ENCODE measurements at places on chromosomes 5 and 9.

DNA sequence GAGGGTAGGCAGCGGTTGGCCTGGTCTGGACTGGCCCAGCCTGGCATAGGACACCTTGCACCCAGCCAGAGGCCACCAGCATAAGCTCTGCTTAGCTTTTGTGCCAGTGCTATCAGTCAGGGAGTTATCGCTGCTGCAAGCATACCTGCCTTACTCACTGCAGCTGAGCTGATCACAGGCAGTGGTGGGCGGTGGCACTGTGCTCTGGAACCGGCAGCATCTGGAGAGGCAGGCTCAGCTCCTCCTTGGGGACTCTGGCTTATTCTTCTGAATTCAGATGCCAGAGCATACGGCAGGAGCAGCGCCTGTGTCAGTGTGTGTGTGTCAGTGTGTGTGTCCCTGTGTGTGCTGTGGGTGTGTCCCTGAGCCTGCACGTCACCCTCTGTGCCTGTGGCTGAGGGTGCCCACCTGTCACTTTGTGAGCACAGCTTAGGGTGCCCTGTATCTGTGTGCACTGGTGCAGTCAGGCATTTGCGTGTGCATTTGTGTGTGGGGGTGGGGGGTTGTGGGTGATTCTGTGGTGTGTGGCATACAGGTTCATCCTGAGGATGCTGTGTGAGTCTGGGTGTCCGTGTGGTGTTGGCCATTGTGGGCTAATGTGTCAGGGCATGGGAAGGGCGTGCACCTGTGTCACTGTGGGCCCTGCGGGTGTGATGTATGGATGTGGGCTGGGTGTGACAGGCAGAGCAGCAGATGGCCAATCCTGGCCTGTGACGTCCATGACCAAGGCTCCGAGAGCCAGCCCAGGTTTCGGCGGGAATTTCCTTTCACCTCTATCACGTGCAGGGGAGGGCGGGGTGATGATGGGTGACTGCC lies 23.5 kb downstream of the LMX1B start:
- DNase-seq = no peak

DNA sequence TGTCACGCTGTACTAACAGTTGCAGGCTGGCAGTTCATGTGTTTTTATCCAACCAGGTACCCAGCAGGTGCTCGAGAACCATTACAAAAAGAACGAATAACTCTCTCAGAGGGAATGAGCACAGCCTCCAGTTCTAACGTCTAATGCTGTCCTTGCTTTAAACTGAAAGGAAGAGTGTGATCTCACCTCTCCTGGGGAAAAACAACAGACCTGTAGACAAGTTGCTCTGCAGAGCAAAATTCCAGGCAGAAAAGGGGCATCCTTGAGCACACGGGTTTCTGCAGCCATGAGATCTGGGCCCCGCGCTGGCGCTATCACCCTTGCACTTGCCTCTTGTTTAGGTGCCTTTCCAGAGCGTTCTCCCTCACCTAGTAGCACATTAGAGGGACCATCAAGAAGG lies 92.5 kb upstream of the DNAH5 start:
- DNase-seq = no peak

DNA sequence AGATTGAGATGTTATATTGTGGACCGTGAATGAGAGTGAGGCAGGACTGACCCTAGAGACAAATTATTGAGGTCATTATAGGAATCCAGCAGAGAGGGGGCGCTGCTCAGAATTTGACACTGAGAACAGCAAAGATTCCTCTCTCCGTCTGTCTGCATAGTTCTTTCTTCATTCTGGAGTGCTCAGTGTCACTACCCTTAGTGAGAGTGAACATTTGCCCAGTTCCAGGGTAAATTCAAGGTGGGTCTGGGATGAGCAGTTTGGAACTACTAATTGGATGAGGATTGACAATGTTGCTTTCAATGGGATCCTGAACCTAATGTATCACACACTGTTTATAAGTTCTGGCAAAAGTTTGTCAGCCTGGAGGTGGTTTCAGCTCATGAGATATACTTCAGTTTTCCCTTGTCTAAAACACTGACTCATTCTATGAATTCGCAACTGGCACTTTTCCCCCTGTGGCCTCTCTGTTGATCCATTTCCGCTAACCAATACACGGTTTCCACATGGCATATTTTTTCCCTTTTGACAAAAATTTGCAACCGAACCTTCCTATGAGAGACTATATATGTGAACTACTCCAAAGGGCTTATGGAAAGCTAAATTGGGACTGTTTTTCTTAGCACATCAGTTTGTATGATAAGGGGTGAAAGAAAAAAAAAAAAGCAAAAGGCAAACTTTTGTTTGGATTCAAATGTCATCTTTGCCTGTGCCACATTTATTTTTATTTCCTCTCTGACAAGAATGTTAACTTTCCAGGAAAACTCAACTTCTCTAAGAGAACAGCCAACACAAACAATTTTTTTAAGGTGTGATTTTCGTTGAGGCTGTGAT lies 1240.7 kb upstream of the WWC1 start:
- DNase-seq = no peak

DNA sequence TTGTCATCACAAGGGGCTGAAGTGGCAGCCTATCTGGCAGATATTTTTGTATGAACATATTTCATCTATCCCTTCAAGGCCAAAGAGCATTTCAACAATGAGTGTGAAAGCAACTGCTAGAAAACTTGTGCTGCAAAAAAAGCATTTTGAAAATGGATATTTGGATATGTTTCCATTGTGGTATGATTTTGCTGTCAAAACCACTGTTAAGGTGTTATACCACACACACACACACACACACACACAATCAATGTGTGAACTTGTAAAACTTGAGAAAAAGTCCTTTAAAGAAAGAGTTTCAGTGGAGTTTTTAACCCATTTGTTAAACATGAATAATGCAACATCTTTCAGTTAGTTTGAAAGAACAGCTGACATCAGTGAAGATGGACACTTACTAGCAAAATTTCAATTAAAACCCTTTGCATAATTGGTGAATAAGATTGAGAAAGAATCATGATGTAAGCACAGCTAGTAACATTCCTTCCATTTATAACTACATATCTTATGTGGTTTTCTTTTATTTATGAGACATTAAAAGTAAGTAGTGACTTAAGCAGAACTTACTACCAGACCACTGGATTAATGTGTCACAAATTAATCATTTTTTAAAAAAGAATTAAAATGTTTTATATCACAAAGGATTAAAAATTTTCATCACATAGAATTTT lies 182.6 kb upstream of the GNA14 start:
- DNase-seq = no peak

DNA sequence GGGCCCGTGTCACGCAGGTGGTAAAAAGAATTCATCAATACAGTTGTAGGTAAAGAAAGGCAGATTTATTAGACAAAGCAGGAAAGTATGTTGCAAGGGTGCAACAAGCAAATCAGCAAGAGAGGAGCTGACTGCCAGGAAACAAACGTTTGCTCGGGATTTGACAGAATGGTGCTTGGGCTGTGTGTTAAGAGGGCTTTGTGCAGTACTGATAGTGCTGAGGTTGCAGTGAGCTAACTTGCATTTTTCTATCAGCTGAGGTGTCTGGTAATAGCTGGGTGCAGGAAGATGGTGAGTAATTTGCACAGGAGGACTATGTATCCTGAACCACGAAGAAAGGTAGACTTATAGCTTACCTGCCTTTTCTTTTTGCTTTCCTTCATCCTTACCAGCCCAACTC lies 3.9 kb upstream of the RARS1 start:
- DNase-seq = no peak

- no peak for DNase-seq
These were observed 22.0 kb downstream of the ANKHD1 start for GRCh38 chr5:140423609-140424008.

DNA sequence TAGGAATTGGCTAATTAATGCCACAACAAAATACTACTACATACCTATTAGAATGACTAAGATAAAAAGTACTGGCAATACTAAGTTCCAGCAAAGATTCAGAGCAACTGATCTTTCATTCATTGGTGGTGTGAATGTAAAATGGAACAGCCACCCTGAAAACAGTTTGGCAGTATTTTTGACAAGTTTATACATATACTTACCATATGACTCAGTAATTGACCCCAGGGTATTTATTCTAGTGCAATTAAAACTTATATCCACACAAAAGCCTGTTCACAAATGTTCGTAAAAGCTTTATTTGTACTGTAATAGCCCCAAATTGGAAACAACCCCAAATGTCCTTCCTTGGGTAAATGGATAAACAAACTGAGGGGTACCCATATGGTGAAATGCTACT lies 270.8 kb upstream of the ACTBL2 start:
- DNase-seq = no peak

GRCh38 chr5:3599226-3600105 lies 3.8 kb downstream of the IRX1 start:
- no peak for DNase-seq

DNA sequence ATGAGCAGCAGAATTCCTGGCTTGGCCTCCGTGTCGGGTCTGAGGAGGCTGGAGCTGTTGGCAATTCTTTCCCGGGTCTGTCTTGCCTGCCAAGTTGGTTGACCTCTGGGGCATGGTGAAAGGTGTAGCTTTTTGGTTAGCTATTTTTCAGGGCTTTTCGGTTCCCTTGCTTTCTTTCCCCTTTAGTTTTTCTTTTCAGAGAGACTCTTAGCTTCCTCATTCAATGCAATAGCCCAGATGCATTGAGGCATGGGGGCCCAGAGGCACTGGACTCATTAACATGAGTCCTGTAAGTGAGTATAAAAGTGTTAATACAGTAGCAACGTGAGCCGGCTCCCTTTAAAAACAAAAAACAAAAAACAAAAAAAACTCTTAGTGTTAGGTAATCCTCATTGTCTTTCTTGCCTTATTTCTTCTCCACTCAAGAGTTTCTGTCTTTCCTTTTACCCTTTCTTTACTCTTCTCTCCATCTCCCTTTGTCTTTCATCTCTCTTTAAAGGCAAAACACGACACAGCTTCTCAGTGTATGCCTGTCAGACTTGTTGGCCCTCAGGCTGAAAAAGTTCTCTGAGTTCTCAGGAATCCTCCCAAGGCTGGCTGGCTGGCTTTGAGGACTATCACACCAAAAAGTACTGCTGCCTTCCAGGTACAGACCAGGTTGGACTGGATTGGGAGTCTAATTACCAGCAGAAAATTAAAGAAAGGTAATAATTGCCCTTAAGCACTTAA lies 289.9 kb upstream of the TUT7 start:
- DNase-seq = no peak

DNA sequence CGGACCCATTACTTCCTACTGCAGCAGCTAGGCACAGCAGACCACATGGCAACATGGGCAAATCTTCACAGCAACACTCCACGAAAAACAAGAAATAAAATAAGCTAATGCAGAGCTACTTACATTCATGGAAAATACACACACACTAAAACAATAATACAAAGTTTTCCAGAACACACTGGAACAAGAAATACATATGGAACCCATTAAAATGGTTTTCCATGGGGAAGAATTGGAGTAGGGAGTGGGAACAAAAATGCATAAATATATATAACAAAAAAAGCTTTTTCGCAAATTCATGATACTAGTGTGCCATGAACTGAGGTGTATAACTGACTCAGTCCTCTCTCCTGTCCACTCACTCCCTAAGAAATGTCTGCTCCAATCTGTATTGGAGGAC lies 8.3 kb downstream of the ADAMTS12 start:
- no peak for DNase-seq

- DNase-seq = no peak
These were observed 368.2 kb downstream of the TMEM161B start for GRCh38 chr5:87900419-87900818.

GRCh38 chr5:68646144-68646543 lies 430.6 kb downstream of the PIK3R1 start:
- DNase-seq = no peak

DNA sequence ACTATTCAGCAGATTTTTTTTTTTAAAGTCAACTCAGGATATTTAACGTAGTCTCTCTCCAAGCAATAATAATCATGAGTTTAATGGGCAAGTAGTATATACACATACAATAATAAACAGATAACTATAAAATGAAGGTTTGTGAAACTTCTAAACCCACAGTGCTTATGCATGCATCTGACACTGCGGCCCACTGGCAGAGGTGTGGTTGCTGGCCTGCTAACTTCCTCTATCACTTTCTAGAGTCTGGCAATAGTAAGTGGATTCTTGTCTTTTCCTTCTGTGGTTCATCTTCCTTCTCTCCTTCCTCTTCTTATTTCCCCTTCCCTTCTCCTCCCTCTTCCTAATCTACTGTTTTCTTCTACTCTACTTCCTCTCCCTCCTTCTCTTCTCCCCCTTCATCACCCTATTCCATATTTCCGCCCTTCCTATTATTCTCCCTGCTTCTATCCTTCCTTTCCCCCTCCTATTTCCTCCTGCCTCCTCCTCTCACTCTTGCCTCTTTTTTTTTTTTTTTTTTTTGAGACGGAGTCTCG lies 18.6 kb upstream of the AGXT2 start:
- no peak for DNase-seq

DNA sequence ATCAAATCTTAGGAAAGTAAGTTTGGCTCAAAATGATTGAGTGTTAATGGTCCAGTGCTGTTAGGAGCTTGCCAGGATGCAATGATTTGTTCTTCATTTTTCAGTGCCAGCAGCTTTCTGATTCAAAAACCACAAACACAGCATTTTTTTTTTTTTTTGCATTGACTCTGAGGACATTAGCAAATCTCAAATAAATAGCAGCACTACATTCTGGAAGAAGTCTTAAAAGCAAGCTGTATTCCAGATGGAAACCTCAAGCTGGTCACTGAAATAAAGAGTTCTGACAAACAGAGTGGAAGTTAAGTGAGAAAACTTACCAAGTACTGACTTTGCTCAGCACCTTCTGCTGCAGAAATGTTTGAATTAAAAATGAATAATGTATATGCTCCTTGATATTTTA lies 1653.1 kb upstream of the CDH9 start:
- no peak for DNase-seq

- no peak for DNase-seq
These were observed 49.9 kb downstream of the ZSWIM6 start for GRCh38 chr5:61381968-61382367.

DNA sequence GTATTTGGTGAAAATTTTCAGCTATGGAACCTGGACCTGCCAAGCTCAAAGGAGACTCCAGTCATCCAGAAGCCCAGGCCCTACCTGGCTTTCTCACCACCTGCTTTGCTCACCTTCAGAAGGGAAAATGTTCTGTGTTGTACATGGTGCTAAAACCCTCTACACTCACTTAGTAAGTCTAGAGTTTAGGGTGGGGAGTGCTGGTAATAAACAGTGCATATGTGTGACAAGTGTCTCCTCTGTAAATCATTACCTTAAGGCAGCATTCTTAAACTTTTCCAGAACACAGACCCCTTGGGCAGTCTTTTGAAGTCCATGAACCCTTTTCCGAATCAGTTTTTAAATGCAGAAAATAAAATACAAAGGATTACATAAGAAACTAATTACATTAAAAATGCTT lies 248.8 kb upstream of the PIK3R1 start:
- no peak for DNase-seq

GRCh38 chr5:179564526-179564925 lies 14.2 kb downstream of the RUFY1 start:
- no peak for DNase-seq

- DNase-seq = no peak
These were observed 87.4 kb downstream of the NRG2 start for GRCh38 chr5:139955616-139956273.

- no peak for DNase-seq
These were observed 16.9 kb downstream of the ANKRD33B start for GRCh38 chr5:10580531-10581423.

DNA sequence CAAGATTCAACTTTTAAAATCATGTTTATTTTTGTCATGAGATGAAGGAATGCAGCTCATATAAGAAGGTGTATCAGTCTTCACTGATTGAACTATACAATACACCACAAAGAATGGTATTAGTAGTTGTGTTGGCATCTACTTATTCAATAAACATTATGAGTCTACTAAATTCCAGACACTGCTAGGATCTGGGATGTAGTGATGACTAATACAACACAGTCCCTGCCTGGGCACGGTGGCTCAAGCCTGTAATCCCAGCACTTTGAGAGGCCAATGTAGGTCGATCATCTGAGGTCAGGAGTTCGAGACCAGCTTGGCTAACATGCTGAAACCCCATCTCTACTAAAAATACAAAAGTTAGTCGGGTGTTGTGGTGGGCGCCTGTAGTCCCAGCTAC lies 171.4 kb upstream of the NFIB start:
- no peak for DNase-seq
